ENCODE measurements at places on chromosomes 4 and X.

- no peak for DNase-seq
Measured at GRCh38 chr4:108821351-108821930, 58.6 kb upstream of the ETNPPL start.

DNA sequence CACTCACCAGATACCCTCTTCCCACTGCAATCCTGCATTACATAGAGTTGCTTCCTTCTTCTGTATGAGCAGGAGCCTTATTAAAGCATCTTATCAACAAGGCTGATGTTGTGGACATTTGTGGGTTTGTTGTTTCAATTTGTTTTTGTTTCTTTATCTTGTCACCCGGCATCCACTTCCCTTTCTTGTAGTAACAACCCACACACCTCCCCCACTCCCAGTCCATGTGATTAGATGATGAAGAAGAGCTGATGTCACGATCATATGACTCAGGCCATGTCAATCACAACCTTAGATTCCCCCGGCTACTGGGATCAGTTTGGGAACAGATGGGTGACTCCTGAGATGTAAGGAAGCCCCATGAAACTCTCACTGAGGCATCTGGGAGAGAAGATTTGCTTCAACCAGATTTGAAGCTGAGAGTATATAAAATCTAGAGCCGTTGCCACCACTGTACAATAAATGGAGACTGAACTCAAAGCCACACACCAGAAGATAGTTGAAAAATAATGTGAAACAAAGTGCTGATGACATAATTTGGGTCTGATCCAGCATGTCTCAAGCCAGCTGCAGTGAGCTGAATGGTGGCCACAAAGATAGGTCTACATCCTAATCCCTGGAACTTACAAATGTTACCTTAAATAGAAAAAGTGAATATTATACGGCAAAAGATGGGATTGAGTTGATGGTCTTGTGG lies 34.1 kb upstream of the SRD5A3 start:
- DNase-seq: peak; percentile 2

GRCh38 chr4:144650311-144651005 lies 4.5 kb downstream of the HHIP start:
- no peak for DNase-seq

DNA sequence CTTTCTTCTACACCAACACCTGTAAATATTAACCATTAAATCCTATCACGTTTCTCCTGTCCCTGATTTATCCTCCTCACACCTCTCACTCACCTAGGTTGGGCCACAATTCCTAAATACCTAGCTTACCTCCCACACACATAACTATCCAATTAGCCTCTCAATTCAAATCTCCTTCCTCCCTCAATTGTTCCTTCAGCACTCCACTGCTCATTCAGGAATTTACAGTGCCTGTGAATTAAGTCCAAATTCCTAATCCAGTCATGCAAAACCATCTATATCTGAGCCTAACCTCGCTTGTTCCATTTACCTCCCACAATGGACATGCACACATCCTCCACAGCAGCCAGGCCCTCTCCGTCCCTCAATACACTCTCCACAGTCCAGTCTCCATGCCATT lies 17.5 kb downstream of the ANXA5 start:
- DNase-seq: no peak

DNA sequence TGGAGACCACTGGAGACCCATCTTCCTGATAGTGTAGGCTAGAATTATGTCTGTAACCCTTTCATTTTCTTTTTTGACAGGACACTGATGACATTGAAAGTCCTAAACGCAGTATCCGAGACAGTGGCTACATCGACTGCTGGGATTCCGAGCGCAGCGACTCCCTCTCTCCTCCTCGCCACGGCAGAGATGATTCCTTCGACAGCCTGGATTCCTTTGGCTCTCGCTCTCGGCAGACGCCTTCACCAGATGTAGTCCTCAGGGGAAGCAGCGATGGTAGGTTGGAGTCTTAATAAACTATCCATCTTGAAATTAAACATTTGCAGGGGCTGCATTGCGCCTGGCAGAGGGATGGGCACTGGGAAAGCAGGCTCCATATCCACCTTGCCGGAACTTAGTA lies 75.4 kb downstream of the LIMCH1 start:
- DNase-seq: no peak

DNA sequence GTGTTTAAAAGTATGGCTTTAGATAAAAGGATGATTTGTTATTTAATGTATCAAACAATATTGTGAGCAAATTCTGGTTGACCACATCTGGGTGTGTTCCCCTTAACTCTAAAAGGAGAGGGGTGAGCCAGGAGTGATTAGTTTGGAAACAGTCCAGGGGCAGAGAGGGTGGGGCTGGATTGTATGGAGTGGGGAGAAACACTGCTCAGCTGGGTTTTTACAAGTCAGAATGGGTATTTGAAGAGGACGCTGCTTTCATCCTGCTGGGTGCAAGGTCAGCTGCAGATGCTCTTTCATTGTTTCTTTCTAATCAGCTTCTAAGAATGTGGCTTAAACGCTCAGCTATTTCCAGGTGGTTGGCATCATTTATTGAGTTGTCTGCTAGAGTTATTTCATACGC lies 82.8 kb upstream of the LIMCH1 start:
- no peak for DNase-seq

DNA sequence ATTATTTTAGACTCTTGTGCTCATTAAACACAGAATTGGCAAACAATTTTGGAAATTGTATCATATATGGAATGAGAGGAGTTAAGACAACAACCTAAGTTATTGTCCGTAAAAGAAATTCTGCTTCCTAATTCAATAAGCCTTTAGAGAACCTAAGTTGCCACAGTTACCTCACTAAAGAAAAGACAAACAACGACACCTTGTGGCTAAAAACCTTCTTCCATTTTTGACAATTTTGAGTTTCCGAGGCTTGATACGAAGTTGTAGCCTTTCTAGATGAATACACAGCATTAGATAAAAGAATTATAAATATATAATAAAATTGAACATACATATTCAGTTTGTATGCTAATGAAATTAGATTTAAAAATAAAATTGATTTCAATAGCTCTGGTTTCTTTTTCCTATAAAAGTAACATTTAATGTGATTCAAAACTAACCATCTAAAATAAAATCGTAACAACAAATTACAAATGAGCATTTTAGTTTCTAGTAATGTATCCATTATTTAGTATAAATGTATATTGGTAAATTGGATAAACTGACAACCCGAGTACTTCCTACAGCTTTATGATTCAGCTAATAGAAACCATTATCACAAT lies 275.1 kb downstream of the GPM6A start:
- DNase-seq: no peak

- DNase-seq: no peak
Measured at GRCh38 chr4:19227701-19228100, 1024.0 kb upstream of the SLIT2 start.

DNA sequence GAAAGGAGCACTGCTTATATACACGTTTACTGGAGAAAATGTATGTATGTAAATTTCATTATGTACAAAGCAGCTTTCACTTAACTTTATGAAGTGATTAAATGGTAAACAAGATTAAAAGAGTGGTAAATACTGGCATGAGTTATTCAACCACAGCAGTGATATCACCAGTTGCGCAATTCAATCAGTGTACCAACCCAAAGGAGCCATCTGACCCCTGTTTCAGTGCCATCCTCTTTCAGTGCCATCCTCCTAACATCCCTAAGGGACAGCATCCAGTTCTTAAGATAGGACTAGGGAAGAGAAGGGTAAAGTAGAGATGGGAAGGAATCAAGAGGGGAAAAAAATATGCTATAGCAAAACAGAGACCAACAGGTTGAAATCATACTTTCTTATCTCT lies 16.2 kb downstream of the HPF1 start:
- no peak for DNase-seq

GRCh38 chrX:113545040-113545439 lies 704.4 kb upstream of the AMOT start:
- DNase-seq: no peak

- peak; percentile 26 for DNase-seq
Measured at GRCh38 chr4:71004281-71004851, 10.9 kb downstream of the DCK start.

DNA sequence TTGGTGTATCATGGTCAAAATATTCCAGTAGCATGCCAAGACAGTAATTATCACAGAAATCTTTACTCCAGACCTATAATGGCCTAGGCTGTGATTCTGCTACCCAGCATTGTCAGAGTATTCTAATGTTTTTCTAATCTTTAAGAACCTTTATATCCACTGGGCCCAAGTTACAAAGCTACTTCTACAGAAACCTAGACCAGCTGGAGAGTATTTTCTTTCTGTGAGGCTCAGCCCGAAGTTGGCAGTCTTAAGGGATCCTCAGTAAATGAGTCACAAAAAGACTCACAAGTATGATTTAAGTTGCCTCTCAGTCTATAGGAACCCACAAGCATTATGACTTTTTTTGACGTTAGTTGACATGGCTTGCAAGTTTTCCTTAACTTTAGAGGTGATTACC lies 638.5 kb upstream of the FAM241A start:
- DNase-seq: no peak

GRCh38 chr4:172818901-172819300 lies 349.7 kb upstream of the GALNT7 start:
- DNase-seq: no peak

GRCh38 chr4:15186149-15186548 lies 183.9 kb downstream of the CPEB2 start:
- no peak for DNase-seq

GRCh38 chr4:161762796-161763195 lies 401.0 kb downstream of the FSTL5 start:
- no peak for DNase-seq

DNA sequence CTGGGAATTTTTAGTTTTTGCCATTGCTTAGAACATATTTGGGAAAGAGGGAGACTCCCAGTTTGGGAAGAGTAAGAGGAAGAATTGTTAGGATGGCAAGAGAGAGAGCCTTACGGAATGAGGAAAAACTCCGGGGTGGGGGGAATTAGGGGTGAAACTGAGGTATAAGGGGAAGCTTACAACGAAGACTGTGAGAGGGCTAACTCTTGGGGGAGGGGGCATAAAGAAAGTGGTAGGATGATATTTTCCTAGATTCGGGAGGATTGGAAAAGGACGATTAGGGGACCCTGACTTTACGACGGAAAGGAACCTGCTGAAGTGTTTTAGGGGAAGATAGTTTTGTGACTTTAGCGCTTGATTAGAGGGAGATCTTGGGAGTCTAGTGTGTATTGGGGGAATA lies 86.2 kb upstream of the HPRT1 start:
- no peak for DNase-seq

- no peak for DNase-seq
Measured at GRCh38 chr4:78616046-78616498, 64.5 kb downstream of the ANXA3 start.

DNA sequence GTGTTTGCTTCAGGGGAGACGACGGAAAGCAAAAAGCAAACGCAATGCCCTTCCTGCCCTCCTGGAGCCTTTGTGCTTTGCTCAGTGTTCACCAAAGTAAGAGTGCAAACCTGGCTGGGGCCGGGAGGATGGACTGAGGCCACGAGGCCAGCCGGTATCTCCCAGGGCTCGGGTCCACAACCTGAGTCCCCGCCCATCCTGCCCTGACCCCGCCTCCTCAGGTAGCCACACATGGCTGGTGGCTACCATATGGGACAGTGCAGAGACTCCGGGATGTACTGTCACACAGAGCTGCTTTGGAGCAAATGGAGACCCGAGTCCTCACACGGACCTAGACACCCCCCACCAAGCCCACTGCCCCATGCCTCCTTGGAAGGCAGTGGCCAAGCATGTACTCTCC lies 4.8 kb downstream of the ATP2B3 start:
- no peak for DNase-seq

DNA sequence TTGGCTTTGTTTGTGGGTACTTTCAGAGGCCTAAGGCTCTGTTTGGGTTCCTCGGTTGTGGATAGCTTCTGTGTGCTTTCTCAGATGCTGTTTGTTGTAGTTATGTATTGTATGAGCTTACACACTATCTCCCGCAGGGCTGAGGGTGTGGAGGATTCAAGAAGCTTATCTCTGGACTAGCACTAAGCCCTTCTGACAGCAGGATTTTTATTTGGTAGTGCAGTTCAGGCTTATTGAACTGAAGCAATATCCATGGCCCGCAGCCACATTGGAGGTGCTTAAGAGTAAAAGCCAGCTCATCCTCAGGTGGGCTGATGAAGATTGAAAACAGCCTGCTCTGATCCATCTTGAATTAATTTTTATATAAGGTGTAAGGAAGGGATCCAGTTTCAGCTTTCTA lies 128.2 kb downstream of the RASGEF1B start:
- no peak for DNase-seq

DNA sequence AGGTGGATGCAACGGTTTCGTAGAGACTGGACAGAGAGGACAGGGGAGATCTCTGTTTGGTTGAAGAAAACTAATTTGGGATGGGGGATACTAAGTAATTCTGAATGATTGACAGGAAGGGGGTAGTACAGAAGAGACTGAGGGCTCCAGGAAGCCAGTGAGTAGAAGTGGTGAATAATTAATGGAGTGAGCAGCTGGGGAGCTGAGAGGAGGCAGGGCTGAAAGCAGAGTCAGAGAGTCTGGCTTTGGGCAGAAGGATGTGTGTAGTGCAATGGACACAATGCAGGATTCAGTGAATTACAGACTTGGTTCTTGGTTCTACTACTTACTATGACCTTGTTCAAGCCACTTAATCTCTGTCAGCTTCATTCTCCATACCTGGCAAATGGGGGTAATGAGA lies 161.7 kb downstream of the RBMX2 start:
- no peak for DNase-seq

DNA sequence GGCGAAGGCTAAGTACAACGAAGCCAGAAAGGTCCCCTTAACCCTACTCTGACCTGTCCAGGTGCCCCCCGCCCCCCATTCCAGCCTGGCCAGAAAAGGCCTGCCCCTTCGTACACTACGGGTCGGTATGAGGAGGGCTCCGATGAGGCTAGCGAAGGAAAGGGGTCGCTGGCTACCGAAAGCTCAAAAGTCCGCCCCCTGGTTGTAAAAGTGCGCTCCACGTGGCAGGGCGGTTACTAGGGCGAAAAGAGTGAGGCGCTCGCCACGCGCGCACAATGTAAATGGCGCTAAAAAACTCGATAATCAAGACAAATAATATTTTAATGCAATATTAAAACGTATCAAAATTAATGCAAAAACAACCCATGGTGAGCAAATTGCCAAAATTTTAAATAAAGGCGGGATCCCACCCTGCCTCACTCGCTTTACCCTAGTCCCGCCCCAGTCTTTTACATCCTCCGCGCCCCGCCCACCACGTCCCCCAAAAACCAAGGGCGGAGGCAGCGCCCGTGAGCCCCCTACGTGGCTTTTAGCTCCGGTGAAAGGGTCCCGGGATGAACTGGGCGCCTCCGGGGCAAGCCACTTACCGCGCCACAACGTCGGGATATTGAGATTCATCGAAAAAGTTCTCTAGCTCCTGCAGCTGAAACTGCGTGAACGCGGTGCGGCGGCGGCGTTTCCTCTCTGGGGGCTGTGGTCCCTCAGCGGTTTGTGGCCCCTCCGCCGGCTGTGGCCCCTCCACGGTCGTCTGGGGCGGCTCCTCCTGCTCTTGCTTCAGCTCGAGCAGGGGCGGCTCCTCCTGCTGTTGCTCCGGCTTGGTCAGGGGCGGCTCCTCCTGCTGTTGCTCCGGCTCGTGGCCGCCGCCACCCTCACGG lies 929 bp downstream of the ESX1 start:
- no peak for DNase-seq

GRCh38 chr4:84495794-84496261 lies 3.3 kb downstream of the NKX6-1 start:
- no peak for DNase-seq

- no peak for DNase-seq
Measured at GRCh38 chrX:69305333-69306062, 140.2 kb upstream of the PJA1 start.

GRCh38 chr4:14272206-14272605 lies 644.7 kb upstream of the BOD1L1 start:
- DNase-seq: no peak

GRCh38 chr4:180058691-180059215 lies 2184.4 kb upstream of the TENM3 start:
- DNase-seq: no peak

GRCh38 chrX:106401965-106402559 lies 209.7 kb upstream of the RADX start:
- DNase-seq: no peak
